SJSA1 (cell line): ENCODE measurements at places on chromosomes 1 and 21. TPM values are rescaled to one million over a fixed set of nuclear protein-coding genes. Genes with fewer than 3 reads are reported as not detected.

DNA sequence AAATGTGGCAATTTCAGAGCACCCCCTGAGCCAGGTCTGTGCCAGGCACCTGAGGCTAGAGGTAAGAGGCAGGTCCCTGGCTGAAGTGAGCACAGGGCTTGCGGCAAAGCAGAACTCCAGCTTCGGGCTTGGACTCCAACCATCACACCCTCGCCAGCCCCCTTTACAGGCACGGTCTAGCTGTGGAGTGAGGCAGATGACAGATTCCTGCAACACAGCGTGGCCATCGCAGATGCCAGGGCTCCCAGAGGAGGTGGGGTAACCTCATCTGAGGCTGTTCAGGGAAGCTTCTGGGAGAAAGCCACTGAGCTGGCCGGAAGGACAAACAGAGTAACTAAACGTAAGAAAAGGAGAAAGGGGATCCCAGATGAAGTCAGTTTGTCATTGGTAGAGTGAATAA lies 55.6 kb upstream of the CASZ1 start:
- DNase-seq: no peak

DNA sequence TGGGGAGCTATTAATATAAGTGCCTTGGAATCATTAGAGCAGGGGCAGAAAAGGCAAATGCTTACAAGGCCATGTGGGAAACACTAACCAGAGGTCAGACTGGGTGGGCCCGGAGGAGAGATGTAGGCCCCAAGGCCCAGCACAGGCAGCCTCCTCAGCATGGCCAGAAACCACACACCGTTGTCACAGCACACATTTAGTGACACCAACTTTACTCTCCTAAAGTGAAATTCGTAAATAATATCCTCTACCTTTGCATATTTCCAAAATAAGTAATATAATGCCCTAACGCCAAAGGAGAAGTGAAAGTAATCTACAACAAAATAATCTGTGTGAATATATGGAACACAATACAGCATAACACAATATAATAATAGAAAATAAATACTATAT lies 62.6 kb downstream of the KIF21B start:
- no peak for DNase-seq

- DNase-seq: no peak
These were observed 10.1 kb upstream of the GUCA2B start for GRCh38 chr1:42142894-42143675.

PGLYRP3 gene
- total RNA-seq: not detected in 2 replicates

DNA sequence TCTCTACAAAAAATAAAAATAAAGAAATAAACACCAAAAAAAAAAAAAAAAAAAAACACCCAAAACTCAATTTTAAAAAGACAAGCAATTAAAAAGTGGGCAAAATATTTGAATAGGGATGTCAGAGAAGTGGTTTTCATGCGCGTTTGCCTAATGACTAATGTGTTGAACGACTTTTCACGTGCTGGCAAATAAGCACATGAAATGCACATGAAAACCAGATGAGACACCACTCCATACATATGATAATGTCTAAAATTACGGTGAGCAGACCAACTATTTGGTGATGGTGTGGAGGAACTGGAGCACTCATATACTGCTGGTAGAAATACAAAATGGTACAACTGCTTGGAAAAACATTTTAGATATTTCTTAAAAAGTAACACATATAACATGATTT lies 39.4 kb upstream of the UHMK1 start:
- no peak for DNase-seq
